NCI-H446 treated with DMSO at 0.1 percent for 48 hours (cell line): ENCODE measurements at places on chromosomes 4 and X.

DNA sequence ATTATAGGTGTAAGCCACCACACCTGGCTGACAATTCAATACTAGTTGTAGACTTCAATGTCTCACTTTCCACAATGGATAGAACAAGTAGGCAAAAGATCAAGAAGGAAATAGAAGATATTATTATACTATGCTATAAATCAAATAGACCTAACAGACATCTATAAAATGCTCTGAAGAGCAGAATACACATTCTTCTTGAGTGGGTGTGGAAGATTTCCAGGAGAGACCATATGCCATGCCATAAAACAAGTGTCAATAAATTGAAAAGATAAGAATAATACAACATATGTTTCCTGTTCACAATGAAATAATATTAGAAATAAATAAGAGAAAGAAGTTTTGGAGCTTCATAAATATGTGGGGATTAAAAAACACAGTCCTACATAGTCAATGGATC is 179.3 kb upstream of the AMOT start:
- no peak for DNase-seq

DNA sequence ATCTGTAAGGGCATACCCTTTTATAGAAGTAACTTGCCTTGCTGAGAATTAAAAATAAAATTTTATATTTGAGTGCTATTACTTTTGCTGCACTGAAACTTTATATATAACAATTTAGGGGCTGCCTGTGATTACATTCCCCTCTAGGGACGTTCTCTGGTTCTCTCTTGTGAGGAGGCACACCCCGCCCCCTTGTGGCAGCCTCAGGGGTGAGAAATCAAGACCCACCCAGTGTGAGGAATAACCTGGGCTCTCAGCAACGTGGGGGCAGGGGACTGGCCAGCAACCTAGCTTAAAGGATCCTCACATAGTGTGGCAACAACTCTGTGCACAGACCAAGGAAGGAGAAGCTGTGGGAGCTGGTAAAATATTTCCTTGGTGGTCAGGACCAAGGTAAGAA is 43.7 kb downstream of the MAGEA9 start:
- no peak for DNase-seq

DNA sequence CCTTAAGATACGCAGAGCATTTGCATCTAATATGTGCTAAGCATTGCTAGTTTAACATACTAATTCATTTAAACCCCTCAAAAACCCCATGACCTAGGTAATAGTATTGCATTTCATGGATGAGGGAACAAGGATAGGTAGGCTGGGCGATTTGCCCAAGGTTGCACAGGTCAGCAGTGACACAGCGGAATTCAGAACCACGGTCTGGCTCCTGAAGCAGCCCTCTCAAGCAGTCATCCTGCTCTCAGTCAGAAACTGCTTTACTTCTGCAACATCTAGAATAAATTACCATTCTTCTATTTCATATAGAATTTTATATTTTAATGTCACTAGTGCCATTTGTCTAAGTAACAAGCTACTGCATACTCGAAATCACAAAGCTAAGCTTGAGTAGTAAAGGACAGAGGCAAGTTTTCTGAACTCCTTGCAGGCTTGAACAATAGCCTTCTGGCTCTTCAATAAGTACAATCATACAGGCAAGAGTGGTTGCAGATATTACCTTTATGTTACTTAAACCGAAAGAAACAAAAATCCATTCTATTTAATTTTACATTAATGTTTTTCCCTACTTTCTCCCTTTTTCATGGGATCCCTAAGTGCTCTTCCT is 555 bp upstream of the SPP1 start:
- no peak for DNase-seq

GRCh38 chr4:55543858-55544257 is 2.9 kb downstream of the CLOCK start:
- no peak for DNase-seq

DNA sequence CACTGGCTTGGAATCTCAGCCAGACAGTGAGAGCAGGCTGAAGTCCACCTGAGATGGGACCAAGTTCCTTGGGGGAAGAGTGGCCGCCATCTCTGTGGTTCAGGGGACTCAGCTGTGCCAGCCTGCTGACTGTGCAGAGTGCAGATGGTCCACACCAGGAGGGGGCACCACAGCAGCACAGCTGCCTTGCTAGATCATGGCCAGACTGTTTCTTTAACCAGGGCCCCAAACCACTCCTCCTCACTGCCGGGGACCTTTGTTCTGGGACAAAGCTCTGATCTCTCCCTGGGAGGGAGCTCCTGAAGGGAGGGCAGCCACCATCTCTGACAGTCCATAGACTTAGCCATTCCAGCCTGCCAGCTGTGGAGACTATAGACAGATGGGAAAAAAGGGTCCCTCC is 2189.6 kb downstream of the PCDH7 start:
- no peak for DNase-seq

- no peak for DNase-seq
Measured at GRCh38 chr4:72494156-72494555, 74.9 kb downstream of the ADAMTS3 start.

- DNase-seq = no peak
Measured at GRCh38 chrX:82816562-82816961, 691.5 kb upstream of the POU3F4 start.
